ENCODE measurements at places on chromosomes 6 and 20.

DNA sequence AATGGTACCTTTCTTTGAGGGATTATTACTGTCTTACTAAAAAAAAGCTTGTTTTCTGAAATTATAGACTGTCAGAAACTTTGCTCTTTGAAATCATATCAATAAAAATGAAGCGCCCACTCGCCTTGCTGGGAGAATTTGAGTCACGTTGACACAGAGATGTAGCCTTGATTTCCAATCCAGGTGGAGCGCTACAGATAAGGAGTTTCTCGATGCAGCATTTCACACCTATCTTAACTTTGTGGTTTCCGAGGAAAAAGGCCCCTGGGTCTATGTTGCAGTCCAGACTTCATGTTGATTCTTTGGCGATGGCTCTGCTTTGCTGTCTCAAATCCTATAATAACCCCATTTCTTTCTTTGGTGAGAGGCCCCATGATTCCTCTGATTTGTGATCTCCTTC, 158.1 kb upstream of the ARG1 start:
- DNase-seq: no peak

GRCh38 chr20:49384437-49385434, 97.7 kb downstream of the KCNB1 start:
- no peak for DNase-seq

GRCh38 chr6:30077218-30077617, 1.6 kb upstream of the RNF39 start:
- no peak for DNase-seq

DNA sequence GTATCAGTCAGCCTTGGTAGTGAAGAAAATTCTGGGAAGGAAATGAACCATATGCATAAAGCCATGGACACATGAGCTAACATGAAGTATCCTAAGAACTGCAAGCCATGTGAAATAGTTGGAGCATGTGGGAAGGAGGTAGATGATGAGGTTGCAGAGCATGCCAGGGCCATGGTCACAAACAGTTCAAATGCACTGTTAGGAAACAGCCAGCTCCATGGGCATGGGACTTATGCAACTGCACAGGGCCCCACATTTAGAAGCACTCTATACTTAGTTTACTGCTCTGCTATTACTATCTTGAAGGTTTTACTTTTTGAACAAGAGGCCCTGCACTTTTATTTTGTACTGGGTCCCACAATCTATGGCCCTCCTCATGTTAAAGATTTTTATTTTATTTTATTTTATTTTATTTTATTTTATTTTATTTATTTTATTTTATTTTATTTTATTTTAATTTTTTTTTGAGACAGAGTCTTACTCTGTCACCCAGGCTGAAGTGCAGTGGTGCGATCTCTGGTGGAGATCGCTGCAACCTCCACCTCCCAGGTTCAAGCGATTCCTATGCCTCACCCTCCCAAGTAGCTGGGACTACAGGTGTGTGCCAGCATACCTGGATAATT, 169.1 kb downstream of the IBTK start:
- DNase-seq: no peak

GRCh38 chr6:159963111-159963510, 5.8 kb upstream of the IGF2R start:
- DNase-seq: no peak

DNA sequence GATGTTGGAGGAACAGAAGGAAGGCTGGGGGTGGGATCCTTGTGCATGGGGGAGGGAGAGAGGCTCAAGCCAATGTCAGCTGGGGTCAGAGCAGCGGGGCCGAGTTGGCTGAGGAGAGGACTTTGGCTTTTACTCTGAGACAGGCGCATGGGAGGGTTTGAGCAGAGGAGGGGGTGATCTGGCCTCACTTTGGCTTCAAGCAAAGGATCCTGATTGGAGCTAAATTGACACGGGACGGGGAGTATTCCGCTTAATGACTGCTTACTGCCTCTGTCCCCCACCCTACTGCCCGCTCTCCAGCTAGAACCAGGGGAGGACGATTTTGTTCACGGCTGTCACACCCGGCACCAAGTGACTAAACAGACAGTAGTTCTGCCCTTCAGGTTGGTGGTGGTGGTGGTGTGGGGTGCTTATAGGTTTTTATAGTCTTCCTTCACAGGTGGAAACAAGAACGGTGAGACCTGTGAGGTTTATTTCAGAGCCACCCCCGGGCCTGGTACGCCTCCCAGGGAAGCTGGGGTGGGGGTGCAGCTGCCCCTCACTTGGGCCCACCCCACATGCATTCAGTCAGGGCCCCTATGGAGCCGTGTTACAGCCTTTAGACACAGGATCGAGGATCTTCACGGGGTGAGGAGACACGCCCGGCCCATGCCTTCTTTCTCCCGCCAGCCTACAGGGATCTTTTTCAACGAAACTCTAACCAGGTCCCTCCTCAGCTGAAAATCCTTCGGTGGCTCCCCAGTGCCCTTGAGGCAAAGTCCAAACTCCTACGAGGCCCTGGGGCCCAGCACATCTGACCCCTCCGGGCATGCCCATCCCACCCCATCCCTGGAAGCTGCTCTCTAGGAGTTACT, 1.3 kb upstream of the SNAI1 start:
- DNase-seq: no peak

DNA sequence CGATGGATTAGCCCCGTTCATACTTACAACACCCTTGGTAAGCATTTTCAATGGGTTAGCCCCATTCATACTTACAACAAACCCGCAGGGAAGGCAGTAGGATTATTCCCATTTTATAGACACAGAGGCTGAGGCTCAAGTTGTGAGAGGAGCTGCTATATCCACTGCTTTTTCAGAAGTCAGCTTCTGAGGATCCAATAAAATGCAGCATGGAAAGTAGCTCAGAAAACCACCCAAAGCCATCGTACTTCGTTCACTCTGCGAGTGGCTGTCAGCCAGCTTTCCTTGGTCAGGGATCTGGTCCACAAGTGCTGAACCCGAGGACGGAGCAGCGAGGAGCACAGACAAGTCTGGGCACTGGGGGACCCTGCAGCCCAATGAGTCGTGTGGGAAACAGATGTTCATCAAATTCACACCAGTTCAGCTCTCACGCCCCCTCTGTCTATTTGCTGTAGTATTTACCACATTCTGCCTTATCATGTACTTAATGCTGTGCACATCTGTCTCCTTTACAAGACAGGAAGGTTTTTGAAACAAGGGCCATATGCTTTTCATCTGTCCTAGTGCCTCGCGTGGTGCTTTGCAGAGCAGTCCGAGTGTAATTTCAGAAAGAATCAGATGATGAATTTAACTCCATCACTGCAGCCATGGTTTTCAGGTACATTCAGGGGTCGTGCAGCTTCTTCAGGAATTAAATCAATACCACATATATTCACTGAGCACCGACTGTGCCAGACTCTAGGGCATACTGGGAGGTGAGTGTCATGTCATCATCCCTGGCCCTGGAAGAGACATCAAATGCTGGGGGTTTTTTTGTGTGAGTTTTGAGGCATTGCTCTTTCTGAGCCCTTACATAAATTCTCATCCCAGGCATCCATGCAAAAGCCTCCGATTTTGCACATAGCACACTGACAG, 256.9 kb downstream of the CDH26 start:
- no peak for DNase-seq

- DNase-seq: no peak
Observed at GRCh38 chr6:89667872-89668556, 29.5 kb upstream of the LYRM2 start.

- no peak for DNase-seq
Observed at GRCh38 chr20:40481337-40481736, 207.7 kb downstream of the MAFB start.

DNA sequence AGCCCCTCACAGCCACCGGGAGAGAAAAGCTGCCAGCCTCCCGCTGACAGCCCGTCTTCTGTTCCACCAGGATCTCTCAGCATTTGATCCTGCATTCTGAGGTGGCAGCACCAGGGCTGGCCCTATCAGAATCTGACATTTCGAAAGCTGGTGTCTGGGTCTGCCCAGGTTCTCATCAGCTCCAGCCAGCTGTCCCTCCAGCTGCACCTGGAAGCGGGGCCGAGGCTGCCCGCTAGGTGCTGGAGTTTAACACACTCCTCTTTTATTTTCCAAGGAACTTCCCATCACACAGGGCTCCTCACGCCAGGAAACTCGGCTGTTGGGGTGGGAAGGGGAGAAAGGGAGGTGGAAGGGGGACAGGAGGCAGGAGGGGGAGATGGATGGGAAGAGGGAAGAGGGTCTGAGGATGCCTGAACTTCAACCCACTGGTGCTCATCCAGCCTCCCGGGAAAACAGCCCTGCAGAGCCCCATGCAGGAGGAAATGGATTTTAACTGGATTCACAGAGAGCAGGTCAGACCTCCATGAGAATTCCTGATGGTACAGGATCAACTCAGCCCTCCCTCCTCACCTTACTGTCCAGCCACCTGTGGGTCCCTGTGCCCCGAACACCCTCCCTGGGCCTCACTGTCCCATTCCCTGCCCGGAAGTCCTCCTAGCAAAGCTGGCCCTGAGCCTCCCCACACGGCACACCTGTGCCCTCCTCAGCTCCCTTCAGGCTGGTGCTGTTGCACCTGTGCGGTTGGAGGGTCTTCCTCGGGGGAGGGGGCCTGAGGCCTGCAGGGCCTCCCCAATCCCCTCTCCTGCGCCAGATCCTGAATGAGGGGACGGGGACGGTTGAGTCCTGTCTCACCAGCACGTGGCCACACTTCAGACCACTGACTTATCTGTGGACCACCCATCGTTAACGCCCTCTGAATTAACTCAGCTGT, 3.9 kb upstream of the LSM14B start:
- DNase-seq: no peak

DNA sequence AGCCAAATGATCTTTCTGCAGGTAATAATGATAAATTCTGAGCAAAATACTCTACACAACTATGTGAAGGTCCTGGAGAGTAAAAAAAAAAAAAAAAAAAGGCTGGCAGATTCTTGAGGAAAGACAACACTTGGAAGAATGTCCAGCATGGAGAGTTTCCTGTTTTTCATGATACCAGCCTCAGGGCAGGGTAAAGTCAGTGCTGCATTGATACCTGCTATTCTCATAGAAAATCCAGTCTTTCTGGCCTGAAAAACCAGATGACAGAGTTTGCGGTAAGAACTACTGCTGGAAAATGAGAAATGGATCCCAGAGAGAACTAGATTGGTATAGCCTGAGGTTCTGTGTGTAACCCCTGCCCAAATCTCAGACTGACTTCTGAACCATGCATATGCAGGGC, 89.1 kb downstream of the AFG1L start:
- DNase-seq: peak; percentile 78

DNA sequence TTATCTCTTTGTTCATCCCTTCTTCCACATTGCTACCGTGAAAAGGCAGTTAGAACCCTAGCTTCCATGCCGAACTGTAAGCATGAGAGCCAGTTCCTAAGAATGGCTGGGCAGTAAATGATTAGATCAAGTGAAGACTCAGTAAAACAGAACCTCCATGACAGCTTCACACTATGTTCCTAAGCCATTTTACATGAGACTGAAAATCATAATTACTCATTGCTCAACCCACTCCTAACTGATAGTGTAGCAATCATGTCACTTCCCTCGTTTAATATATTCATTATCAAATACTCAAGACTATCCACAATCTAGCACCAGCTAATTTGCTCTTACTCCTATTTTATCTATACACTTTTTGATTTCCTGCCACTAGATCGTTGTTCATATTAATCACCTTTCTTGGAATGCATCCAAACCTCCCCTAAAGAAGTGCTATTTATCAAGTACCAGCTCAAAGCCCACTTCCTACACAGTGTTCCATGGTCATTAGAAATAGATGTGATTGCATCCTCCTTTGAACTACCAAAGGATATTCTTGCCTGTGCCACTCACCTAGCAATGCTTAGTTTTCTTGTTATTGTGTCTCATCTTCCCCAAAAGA, 6.0 kb downstream of the TMEM30A start:
- DNase-seq: no peak

DNA sequence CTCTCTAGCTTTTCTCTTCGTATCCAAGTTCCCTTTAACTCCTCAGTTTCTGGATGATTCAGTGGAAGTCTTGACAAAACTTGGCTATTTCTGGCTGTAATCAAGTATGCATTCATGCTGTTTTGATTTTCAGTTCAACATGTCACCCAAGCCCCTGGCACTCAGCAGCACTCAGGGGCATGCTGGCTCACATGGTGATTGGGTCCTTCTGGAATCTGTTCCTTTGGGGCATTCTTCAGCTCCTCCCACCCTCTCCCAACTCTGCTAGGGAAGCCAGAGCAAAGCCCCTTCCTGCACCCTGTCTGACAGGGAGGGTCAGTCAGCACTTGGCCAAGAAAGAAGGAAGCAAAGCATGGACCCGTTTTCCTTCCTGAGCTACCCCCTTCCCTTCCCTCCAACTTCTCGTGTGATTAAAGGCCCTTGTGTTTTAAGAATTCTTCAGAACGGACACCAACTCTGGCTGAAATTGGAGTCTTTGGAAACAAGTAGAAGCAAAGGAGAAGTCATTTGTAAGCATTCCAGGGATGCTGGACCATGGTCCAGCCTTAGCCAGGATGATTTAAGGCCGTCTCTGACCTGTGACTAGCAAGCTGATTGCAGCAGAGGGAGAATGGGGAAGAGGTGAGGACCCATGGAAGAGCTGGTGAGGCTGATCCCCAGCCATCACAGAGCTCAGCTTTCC, 7.1 kb downstream of the PLEKHG1 start:
- no peak for DNase-seq

GRCh38 chr20:52150440-52151258, 40.9 kb downstream of the ZFP64 start:
- DNase-seq: peak; percentile 26

DNA sequence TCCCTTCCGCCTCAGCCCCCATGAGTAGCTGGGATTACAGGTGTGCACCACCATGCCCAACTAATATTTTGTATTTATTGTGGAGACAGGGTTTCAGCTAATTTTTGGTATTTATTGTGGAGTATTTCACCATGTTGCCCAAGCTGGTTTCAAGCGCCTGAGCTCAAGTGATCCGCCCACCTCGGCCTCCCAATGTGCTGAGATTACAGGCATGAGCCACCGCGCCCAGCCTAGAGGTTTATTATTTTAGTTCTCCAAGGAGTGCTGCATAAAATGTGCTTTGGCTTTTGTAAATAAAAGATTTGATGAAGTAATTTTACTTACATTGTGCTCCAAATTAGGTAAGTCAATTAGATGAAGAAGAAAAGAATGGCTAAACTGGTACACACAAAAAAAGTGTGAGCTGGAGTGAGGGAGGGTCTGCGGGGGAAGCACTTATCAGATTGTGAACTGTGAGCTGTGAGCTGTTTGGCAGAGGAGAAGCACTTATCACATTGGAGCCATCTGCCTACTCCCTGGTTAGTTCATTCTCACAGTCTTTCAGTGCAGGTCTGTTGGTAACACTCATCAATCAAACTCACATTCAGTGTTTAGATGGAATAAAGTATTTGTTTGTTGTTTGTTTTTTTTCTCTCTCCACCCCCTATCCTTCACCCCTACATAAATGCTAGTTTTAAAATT, 398.0 kb downstream of the EPHA7 start:
- DNase-seq: no peak

DNA sequence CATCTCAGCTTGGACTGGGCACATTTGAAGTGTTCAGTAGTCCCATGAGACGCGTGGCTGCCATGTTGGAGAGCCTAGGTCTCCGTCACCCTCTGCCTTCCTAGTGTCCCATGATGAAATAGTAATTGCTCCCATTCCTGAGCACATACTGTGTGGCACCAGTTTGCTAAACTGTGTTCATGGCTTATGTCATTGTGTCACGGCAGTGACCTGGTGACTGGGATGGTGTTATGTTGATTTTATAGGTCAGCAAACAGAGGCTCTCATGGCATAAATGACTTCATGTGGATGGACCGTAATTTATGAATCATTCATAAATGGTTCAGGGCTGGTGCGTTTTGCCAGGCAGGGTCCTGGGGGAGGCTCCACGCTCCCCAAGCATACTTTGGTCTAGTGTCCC, 3.8 kb downstream of the BCAS4 start:
- no peak for DNase-seq
